Endothelial cell (in vitro differentiated cells): ENCODE measurements at places on chromosomes 11 and 22.

DNA sequence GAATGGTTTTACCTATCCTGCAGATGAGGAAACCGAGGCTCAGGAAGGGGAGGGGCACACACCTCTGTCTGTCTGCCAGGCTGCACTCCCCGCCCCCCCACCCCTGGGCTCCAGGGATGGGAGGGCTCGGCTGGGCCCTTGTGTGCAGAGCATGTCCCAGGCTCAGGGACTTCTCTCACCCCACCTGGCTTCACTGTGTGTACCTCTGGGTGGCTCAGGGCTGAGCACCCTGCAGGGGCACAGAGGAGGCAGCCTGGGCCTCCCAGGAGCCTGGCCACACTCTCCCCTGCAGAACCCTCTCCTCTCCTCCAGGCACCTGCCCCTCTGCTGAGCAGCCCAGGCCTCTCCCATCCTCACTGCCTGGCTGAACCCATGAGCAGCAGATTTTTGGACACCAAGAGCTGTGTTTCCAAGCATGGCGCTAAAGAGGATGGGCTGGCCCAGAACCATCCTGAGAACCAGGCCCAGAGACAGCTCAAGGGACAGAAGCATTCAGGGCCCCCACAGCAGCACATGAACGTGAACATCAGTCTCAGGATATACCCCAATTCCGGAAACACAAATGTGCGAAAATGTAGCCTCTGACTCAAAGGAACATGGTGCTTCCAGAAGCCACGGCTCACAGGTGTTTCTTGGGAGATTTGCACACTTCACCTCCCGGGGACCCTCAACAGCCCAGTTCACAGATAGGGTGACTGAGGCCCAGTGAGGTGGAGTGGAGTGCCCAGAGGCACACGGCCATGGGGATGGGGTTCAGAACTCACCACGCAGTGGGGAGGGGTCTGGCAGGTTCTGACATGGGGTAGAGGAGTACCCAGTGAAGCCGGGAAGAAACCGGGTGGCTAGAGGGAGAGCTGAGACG lies 10.5 kb downstream of the EMID1 start:
- no peak for DNase-seq

GRCh38 chr11:65662247-65662798 lies 393 bp downstream of the RELA start:
- DNase-seq = no peak

DNA sequence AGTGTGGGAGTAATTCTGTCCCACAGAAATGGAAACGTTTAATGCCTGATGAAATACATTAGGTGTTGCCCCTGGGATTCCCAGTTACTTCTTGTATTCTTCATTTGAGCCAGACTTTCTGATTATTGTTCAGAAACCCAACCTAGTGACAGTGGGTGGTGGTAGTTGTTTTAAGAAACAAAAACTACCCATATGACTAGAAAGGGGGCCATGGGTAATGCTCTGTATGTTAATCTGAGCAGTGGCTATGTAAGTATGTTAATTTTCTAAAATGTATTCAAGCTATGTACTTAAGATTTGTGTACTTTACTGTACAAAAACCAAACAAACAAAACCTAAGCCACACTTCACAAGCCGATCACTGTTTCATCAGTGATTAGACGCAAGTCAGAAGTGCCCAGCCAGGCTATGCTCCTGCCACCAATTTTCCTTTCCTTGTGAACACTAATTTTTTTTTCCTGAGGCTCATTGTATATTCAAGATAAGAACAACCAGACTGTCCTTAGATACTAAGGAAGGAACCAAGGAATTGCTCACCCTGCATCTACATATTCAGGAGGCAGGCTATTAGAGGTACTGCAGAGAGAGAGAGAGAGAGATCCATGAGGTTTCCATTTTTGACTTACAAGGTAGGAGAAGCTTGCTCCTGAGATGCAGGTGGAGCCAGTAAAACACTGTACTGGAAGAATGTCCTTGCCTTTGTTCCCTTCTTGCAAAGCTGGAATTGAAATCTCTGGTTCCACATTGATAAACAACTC lies 122.7 kb downstream of the DBX1 start:
- no peak for DNase-seq

GRCh38 chr11:102830001-102830727 lies 13.2 kb downstream of the MMP3 start:
- no peak for DNase-seq

GRCh38 chr22:23086787-23087186 lies 16.5 kb downstream of the GNAZ start:
- DNase-seq = no peak

DNA sequence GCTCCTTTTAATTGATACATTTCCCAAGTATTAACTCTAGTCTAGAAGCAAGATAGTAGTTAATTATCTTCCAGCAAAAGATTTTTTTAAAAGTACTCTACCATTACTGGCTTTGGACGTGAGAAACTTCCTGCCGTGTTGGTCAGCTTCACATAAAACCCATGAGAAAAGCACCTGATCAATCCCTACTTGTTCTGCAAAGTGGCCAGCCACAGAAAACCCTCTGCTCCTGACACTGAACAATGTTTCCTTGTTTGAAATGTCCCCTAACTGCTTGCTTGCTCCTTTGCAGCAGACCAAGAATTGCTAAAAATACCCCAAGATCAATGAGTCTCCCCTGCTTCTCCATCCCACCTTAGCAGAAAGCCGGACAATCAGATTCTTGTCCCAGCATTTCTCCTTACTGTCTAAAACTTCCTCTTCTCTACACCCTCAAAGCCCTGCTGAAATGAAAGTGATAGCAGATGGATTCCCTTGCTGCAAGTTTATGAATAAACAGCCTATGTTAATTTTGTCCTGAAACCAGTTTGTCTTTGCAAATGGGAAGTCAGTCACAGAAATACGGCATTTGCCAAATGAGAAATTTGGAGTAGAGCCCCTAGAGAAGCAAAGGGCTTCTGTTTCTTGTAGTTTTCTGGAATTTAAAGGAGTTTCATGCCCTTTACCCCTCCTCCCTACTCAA lies 207.1 kb upstream of the ARHGAP20 start:
- DNase-seq = no peak

DNA sequence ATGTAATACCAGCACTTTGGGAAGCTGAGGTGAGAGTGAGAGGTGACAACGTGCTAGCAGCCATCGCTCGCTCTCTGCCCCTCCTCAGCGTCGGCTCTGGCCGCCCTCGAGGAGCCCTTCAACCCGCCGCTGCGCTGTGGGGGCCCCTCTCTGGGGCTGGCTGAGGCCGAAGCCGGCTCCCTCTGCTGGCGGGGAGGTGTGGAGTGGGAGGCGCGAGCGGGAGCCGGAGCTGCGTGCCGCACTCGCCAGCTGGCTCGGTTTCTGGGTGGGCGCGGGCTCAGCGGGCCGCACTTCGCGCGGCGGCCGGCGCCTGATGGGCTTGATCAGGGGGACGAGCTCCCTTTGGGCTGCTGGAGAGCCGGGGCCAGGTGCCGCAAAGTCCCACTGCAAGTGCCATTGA lies 98.9 kb upstream of the UBASH3B start:
- DNase-seq = peak; percentile 65

GRCh38 chr11:107504981-107505380 lies 47.4 kb upstream of the CWF19L2 start:
- DNase-seq = no peak

DNA sequence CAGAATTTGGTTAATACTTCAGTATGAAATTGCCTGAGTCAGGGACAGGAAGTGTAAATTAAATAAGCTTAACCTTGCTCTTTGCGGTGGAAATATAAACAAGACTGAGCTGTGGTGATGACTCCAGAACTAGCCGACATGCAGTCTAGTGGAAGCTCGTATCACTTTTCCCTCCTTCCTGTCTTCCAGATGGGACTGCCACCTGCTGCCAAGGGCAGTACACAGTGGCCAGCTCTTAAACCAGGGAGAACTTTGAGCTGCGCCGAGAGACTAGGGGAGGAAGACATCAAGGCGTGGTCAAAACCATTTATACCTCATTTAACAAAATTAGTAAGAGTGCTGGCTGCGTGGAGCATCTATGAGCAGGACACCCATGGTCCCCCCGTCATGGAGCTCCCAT lies 31.3 kb upstream of the CTTN start:
- DNase-seq = no peak

DNA sequence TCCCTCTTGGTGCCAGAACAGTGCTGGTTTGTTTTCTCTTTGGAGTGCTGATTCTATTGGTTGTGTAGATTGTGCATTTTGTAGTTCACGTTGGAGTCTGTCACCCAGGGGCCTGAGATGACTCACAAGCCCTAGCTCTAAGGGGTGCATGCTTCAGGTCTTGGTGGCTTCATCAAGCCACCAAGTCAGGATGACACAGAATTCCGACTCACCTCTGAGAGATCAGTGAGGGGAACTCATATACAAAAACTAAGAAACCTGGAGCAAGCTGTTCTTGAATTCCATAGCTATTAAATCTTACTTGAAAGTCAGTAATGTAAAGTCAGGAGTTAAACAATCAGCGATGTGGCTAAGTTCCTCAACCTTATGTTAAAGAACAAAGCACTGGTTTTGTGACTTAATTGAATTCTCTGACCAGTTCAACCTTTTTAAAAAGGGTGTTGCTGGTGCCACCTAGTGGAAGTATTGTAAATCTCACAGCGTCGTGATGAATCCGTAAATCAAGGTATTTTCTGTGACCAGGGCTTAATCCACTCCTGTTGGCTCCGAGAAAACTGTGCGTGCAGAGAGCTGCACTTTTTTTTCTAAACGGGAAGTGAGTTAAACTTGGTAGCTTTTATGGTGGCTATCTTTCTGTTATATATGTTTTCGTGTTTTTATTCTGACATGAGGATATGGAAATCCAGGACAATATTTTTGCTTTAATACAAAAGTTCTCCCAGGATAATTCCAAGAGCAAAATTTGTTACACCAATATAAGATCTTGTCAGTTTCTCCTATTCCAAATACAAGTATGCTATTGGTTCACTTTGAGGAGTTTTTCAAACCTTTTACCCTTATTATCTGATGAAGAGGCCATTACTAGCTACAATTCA lies 14.6 kb downstream of the MMP13 start:
- DNase-seq = peak; percentile 44

DNA sequence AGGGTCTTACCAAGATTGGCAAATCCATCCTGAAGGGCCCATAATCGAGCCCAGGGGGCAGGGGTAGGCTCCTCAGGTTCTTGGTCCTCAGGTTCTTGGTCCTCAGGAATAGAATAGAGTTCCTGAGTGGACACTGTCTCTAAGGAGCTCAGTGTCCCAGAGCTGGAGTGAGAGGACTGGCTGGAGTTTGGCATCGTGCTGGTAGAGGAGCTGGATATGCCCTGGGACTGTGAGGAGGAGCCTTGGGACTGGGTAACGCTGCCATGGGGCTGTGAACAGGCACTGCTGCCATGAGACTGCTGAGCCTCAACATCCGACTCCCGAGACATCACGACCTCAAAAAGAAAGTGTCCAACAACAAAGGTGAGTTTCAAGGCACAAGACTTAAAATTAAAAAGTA lies 7.2 kb downstream of the CHEK2 start:
- no peak for DNase-seq

DNA sequence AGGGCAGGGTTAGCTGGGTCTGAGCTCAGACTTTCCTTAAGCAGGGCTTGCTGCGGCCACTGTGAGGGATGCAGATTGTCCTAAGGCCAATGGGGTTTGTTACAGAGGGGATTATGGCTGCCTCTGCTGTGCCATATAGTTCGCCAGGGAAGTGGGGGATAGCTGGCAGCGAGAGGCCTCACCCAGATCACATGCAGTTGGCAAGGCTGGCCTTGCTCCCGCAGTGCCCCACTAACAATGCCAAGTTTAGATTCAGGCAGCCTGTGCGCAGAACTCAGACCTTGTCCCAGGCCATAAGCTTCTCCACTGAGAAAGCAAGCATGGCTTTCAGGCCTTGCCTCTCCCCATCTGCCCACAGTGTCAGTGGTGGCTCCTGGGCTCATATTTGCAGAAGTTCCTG lies 4.7 kb upstream of the APOL2 start:
- no peak for DNase-seq

DNA sequence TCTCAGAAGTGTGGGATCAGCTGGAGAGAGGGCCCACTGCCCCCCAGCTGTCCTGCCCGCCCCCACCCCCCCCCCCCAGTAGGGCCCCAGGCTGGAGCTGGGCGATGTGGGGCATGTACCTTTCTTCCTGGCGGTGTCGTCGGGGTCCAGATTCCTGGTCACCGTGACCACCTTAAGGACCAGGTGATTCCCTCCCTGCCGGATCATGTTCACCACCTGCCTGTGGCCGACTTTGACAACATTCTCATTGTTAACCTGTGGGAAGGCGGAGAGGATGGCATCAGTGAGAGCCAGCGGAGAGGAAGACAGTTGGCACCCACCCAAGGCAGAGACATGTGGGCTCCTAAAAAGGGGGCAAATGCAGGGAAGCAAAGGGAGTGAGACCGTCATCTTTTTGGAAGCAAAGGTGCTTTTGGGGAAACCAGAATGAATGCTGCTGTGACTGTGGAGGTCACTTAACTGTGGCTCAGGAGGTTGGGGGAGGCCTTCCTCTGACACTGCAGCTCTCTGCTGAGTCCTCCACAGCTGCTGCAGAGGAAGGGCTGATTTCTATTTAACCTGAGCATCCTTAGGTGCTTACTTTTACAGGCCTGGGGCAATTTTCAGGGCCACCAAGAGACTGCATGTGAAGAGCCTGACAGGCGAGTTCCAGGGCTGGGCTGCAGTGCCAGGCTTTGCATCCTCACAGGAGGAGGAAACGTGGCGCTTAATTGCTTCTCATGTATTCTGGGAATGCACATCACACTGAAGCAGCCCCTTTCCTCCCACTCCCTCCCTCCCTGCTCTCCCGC lies 104.5 kb downstream of the CTTN start:
- DNase-seq = no peak

GRCh38 chr22:19395276-19395675 lies 36.3 kb downstream of the HIRA start:
- no peak for DNase-seq

GRCh38 chr11:70633610-70634009 lies 235.3 kb downstream of the CTTN start:
- DNase-seq = no peak

- peak; percentile 27 for DNase-seq
Observed at GRCh38 chr11:16924826-16925560, 89.2 kb downstream of the PLEKHA7 start.

- no peak for DNase-seq
Observed at GRCh38 chr22:45578524-45579147, 76.0 kb downstream of the FBLN1 start.

DNA sequence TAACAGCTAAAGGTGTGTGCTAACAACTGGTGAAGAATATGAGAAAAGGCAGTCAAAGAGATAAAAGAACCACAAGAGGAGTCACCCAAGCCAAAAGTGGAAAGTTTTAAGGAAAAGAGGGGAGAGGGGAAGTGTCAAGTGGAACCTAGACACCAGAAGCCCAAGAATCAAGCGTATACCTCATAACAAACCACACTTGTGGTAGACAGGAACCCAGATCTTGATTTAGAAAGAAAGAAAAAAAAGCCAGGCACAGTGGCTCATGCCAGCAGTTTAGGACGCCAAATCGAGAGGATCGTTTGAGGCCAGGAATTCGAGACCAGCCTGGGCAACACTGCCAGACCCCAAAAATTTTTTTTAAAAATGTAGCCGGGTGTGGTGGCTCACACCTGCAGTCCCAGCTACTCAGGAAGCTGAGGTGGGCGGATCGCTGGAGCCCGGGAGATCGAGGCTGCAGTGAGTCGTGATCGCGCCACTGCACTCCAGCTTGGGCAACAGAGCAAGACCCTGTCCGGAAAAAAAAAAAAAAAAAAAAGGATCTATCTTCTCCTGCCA lies 877 bp downstream of the SLC25A17 start:
- no peak for DNase-seq

GRCh38 chr11:43941257-43941994 lies 1.0 kb upstream of the C11orf96 start:
- DNase-seq = no peak
